ENCODE measurements at places on chromosomes 3 and 15.

DNA sequence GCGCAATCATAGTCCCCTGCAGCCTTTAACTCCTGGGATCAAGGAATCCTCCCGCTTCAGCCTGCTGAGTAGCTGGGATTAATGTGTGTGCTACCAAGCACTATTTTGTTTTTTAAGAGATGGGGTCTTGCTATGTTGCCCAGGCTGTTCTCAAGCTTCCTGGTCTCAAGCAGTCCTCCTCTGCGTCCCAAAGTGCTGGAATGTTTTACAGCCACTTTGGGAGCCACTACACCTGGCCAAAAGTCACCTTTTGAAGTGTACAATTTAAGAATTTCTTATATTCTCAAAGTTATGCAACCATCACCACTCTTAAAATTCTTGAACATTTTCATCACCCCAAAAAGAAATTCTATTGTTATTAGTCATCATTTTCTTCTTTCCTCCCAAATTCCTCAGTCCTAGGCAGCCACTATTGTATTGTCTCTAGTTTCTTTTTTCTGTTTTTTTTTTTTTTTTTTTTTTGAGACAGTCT, 17.8 kb downstream of the CDV3 start:
- DNase-seq, result no peak

- DNase-seq, result no peak
These were observed 244.9 kb downstream of the FGF12 start for GRCh38 chr3:192482391-192482790.

GRCh38 chr3:168548719-168549118, 453.0 kb upstream of the GOLIM4 start:
- no peak for DNase-seq

DNA sequence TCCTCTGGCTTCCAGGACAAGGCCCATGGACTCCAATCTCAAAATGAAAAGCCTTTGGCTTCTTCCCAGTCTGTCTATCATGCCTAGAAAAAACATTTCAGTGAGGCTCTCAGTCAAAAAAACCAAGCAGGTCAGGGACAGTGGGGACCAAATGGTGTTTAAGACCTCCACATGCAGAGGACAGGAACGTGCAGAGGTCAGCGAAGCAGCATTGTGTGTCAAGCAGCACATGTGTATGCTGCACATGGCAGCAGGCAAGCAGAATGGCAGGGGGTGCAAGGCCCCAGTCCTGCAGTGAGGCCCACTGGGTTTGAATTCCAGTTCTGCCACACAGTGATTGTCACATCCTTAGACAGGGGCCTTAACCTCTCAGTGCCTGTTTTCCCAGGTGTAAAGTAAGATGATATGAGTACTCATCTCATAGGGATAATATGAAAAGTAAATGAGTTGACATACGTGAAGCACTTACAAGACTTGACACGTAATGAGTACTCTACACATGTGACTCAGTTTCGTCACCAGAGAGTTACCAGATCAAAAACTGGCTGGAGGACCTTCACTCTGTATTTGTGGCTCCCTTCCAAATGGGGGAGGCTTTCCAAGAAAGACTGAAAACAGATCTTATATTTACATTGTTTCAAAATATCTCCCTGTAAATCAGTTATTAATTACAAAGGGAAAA, 11.2 kb downstream of the STIMATE start:
- no peak for DNase-seq

DNA sequence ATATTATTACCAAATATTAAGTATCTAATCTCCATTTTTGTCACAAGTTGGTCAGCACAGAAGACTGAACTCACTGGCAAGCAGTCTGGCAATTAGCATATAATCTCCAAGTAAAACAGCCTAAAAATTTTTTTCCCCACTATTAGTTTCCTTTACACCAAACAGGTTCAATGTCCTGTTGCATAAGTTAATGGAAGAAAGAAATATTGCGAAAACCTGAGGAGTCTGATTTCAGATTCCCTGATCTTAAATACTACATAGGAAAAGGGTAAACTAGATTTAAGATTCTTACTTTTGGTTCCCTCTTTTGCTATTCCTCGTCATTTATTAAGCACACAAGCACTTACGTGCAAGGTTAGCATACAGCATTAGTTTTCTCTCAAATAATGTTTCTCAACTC, 133.2 kb upstream of the PLXND1 start:
- DNase-seq, result no peak

DNA sequence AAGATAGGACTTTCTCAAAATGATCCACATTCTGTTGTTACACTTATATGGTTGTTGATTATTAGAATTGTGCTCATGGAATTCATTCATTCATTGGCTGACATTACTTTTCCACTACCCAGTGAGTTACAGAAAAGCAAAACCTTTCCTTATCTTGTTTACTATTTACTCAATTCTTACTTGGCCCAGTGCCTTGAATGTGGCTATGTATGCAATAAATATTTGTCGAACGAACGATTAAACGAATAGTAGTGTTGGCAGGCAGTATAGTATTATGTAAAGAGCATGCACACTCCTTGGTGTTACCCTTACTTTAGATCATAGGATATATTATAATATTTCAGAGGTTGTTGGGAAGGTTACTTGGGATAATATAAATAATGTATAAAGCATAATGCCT, 31.0 kb downstream of the CTDSPL2 start:
- DNase-seq, result no peak

GRCh38 chr15:59020322-59020721, 32.9 kb downstream of the RNF111 start:
- no peak for DNase-seq

DNA sequence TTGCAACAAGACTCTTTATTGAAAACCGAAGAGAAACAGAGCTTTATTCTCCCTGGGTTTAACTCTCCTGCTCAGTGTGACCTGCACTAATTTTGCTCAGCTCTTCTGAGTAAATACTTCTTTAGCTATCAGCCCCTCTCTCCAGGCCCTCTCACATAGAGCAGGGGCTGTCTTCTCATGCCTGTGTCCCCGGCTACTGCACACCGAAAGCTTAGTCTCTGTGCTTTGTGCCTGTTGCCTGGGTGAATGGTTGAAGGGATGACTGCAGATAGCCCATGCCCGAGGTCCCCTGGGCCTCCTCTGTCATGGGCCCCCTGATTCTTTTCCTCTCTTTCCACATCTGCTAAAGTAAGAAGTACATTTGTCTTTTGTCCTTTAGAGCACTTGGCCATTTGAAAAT, 195.9 kb downstream of the GABRG3 start:
- DNase-seq, result no peak

GRCh38 chr3:184672977-184673870, 38.6 kb downstream of the MAGEF1 start:
- DNase-seq, result no peak

- no peak for DNase-seq
These were observed 130.1 kb downstream of the EEFSEC start for GRCh38 chr3:128283421-128283820.

DNA sequence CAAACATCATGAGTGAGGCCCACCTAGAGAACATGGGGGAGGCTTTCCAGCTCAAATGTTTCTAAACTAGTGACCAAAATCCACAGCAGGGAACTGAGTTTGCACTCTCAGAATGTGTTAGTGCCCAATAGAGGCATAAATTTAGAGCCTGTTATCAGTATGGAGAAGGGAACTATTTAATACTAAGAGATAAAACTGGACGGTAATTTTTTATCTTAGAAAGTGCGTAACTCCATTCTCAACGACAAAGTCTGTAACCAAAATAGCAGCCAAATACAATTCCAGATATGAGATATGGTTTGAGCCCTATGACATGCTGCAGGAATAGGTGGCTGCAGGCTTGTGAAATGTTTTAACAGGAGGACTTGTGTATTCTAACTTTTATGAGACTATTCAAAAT, 3.5 kb downstream of the B3GALNT1 start:
- no peak for DNase-seq

GRCh38 chr3:51340013-51340829, 44.9 kb upstream of the MANF start:
- DNase-seq, result no peak

DNA sequence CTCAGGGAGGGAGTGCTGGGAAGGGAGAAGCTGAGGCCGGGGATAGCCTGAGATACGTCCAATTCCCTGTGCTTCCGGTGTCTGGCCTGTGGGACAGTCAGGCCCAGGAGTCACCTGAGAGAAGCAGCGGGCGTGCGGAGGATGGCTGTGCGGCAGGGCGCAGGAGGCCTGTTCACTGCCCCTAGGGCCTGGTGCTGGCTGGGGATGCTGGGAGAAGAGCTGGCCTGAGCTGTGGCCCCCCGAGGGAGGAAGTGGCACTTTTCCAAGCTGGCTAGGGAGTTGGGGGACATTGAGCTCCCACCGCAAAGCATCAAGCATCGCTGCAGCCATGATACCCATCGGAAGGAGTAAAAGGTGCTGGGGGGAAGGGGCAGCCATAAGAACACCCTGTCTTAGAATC, 108.8 kb downstream of the CHST2 start:
- no peak for DNase-seq

DNA sequence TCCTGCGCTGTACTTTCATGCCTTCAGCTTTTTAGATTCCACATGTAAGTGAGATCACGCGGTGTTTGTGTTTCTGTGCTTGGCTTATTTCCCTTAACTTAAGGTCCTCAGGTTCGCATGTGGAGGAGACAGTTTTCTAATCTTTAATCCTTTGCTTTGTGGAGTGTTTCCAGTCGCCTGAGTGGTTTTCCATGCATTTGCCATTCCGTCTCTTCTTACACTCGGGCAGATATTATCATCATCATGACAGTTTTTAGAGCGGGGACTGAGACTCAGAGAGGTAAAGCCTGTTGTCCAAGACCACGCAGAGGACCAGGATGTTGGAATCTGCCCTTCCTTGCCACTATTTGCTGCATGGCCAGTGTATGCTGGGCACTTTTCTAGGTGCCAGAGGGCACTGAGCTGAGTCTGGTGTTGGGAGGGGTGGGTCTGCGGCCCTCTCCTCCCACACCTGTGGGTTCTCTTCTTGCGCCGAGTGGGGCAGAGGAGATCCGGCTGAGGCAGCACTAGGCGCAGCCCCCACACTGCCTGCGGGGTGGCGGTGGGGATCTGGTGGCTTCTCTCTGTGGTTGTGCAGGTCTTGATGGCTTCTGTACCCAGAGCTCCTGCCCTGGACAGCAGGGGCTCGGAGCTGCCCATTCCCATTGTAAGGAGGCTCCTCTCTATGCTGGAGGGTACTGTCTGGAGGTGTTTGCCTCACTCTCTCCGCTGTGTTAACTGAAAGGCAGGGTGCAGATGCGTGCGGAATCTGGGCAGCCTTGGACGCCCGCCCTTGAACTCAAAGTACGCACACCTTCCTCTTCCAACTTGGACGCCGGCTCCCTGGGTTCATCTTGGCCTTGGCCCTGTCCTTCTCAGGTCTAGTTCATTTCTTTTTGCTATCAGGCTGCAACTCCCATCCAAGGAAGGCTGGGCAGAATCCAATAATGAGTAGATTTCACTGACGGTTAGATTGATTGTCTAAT, 156.0 kb upstream of the RGMA start:
- no peak for DNase-seq

DNA sequence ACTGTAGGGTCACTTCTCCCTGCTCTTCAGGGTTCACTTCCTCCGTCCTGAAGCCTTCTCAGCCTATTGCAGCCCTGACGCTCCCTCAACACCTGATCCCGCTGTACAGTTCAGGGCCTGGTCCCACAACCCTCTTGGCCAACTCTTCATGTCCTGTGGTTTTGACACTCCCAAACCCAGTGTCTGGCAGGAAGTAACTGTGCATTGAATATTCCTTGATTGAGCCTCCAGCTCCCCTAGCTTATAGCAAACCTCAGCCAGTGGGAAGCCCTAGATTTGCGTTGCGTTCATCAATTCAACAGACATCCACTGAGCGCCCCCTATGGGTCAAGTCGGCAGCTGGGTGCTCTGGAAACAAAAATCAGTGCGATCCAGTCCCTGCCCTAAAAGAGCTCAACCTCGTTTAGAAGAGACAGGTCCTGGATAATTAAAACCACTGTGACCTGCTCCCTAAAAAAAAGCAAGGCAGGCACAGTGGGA, 13.5 kb downstream of the UBAP1L start:
- DNase-seq, result no peak

DNA sequence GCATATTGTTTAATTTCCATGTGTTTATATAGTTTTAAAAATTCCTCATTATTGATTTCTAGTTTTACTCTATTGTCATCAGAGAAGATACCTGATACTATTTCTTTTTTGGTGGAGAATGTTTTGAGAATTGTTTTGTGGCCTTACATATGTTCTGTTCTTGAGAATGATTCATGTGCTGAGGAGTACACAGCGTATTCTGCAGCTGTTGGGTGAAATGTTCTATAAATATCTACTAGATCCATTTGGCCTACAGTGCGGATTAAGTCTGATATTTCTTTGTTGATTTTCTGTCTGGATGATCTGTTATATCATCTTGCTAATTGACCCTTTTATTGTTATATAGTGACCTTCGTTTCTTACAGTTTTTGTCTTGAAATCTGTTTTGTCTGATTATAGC, 109.7 kb downstream of the UBE2E2 start:
- DNase-seq, result no peak

GRCh38 chr3:27387625-27388024, 18.4 kb upstream of the NEK10 start:
- no peak for DNase-seq

DNA sequence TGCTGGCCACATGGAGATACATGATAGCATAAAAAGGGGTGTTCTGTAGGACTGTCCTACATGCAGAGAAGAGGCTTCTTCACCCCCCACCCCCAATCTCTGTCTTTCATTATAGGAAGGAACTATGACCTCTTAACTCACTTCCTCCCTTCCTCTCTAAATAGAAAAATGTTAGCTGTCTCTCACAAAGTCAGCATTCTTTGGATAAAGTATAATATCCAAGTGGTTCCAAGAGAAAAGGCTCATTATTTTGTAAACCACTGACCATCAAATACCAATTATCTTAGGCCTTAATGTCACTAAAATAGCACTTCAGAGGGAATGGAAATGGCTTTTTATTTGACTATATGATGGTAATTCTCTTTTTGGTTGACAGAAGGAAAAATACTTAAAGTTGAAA, 95.3 kb upstream of the SLC2A2 start:
- no peak for DNase-seq

DNA sequence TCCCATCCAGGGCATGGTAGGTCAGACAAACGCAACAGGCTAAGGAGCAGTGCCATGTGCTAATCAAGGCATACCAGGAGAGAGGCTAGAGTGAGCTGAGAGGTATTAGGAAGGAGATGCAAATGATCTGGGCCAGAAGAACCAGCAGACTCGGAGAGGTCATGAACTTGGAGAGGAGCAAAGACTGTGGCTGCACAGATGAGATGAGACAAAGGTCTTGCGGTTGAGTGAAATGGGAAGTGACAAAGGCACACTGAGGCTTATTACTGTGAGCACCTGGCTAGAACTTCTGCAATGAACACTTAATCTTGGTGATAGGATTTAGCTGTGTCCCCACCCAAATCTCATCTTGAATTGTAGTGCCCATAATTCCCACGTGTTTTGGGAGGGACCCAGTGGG, 380.2 kb downstream of the ULK4 start:
- DNase-seq, result no peak

GRCh38 chr3:125239266-125239665, 26.7 kb upstream of the SLC12A8 start:
- no peak for DNase-seq

DNA sequence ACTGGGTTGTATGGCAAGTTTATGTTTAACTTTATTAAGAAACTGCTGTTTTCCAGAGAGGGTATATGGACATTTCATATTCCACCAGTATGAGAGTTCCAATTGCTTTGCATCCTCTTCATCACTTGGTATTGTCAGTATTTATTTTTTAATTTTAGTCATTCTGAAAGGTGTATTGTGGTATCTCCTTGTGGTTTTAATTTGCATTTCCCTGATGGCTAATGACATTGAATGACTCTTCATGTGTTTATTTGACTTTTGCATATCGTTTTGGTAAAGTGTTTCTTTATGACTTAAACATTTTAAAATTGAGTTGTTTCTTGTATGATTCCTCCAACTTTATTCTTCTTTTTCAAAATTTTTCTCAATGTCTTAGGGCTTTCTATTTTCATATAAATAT, 44.4 kb downstream of the IL1RAP start:
- no peak for DNase-seq

GRCh38 chr3:172270557-172271166, 177.6 kb downstream of the GHSR start:
- DNase-seq, result no peak
